ENCODE measurements at places on chromosomes 1 and 21. TPM values are rescaled to one million over a fixed set of nuclear protein-coding genes. Genes with fewer than 3 reads are reported as not detected.

GRCh38 chr1:205326812-205327466 lies 5.4 kb upstream of the NUAK2 start:
- DNase-seq, result no peak

DNA sequence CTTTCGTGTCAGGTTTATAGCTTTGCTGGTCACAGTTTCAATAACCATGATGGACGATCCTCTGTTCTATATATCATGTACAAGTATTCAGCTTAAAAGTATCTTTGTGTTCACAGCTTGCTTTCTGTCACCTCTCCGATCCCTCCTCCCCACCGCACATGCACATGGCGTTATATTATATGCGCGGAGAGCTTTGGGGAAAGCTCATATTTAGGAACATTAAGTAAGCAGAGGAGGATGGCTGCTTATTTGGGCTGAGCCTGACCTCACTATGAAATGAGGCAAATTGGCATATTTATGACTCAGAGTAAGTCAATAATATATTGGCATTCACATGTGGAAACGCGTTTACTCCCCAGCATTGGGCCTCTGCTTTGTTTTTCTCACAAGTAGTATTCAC lies 360.5 kb downstream of the HLX start:
- DNase-seq, result no peak

DNA sequence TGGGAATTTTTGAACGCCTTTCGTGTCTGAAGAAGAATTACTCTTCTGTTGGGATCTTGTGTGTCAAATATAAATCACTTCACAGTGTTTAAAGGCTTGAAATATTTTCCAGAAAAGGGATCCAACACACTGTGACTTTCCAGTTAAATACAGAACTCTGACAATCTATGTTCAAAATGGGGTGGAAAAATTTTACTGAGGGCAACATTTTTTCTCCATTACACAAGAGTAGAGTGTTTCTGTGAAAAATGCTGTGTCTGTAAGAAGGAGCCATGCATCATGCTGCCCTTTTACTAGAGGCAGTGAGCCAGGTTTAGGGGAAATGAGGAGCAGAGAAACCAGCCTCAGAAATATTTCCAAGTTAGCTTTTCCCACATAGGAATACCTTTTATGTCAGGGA lies 86.5 kb downstream of the VPS13D start:
- no peak for DNase-seq

- DNase-seq, result no peak
Observed at GRCh38 chr1:161177936-161178244, 583 bp upstream of the B4GALT3 start.

DNA sequence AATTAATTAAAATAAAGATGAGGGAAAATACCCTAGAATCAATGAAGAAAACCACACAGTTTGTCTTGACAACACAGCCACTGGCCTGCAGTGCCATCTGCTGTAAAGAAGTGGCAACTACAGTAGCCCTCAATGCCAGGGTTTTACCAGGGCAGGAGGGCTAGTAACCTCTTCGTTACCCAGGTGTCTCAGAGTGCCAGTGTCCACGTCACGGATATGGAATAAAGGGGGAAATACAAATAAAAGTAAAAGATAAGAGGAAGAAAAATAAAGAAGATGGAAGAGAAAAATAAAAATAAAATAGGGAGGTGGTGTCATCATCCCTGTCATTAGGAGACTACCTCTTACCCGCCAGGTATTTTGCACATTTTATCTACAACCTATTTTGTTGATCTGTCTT lies 14.2 kb upstream of the SLC44A3 start:
- DNase-seq, result no peak

DNA sequence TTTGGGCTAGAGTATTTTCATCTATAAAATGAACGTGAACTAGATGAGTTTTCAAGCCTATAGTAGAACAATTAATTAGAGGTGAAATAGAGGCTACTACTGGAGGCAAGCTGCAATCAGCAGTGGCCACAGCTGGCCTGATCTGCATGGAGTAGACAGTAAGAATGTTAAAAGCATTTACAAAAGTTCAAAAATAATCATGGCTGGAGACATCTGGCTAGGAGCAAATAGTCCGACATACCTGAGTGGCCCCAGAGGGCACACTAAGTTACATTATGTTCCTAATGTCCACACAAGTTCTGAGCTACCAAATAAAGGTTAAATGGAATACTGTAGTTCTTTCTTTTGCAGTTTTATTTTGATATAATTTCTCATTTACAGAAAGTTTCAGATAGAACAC lies 28.0 kb downstream of the MPZL1 start:
- DNase-seq, result no peak

- DNase-seq, result no peak
Observed at GRCh38 chr1:109827986-109828385, 64.3 kb upstream of the EPS8L3 start.

DNA sequence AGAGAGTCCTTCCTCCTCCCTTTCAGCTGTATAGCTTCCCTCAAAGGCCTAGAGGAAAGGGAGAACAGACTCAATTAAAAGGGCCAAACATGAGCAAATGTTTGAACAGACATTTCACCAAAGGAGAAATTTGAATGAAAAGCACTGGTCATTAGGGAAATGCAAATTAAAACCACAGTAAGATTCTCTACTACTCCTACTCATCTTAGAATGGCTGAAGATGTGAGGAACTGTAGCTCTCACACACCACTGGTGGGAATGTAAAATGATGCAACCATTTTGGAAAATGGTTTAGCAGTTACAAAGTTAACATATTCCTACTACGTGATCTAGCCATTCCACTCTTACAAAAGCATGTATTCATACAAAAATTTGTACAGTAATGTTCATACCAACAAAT lies 253.0 kb upstream of the HOOK1 start:
- no peak for DNase-seq

- DNase-seq, result no peak
Observed at GRCh38 chr1:230948903-230949302, 29.8 kb downstream of the TTC13 start.

DNA sequence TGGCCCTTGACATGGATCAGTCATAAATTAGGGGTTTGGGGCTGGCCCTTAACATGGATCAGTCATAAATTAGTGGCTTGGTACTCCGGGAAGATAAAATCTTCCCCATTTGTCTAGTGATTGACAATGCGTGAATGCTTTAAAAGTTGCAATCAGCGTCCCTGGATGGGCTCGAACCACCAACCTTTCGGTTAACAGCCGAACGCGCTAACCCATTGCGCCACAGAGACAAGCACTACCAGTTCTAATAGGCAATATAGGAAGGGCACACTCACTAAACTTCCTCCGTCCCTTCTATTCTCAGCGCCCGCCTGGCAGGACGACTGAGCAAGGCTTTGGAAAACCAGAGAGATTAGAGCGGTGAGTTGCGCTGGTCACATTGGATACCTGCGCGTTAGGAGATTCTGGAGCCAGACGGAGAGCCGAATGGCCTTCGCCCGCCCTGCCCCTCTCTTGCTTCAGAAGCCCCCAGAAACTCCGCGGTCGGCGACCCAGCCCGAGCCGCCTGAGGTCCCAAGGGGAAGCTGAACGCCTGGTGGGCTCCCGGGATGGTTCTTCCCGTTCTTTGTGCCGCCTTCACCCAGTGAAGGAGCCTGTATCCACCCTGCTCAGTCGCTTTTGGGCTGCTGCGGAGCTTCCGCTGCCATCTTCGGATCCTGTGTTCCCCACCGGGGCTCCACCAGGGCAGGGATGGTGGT lies 235.9 kb downstream of the FAM72C start:
- DNase-seq, result peak; percentile 77

- DNase-seq, result no peak
Observed at GRCh38 chr1:41704196-41704595, 214.5 kb downstream of the HIVEP3 start.

GRCh38 chr1:56444960-56445646 lies 134.3 kb downstream of the PLPP3 start:
- DNase-seq, result no peak

GRCh38 chr1:43510621-43511020 lies 20.1 kb upstream of the PTPRF start:
- DNase-seq, result no peak

- no peak for DNase-seq
Observed at GRCh38 chr1:56824938-56825337, 5.7 kb upstream of the FYB2 start.

DNA sequence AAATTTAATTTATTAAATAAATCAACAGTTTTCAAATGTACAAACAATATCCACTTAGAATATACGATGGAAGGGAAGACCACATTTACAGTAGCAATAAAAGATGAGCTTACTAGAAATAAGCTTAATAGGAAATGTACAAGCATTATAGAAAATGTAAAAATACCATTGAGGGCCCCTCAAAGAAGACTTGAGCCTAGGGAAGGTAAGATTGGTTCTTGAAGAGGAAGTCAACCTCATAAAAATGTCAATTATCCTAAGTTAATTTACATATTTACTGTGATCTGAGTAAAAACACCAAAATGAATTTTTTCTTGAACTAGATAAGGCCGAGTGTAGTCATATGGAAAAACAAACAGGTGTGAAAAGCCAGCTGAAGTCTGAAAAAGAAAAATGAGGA lies 39.7 kb upstream of the TRIM67 start:
- DNase-seq, result no peak

DNA sequence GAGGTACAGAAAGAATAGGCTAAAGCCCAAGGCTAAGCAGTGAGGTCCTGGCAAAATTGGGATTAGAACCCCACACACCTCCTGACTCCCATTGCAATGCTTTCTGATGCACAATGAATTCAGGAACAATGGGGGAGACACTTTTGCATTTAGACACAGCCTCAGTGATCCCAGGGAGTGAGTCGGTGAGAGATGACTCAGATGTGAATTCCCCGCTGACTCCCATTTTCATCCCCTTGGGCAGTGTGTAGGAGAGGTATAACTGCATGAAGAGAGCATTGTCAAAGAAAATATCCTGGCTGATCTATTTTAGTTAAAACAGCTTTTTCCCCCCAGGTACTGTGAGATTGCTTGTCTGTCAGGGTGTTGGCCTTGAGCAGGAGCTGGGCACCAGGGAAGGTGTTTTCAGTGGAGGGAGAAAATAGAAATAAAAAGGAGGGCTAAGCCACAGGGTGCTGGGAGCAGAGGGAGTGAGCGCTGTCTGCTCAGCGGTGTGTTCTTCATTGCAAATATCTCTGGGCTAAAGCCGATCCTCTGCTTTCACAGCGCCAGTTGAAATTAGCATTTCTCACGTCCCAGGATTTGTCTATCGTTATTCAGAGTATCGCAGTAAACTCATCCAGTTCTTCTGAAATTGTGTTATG lies 247.7 kb upstream of the PTBP2 start:
- no peak for DNase-seq

DNA sequence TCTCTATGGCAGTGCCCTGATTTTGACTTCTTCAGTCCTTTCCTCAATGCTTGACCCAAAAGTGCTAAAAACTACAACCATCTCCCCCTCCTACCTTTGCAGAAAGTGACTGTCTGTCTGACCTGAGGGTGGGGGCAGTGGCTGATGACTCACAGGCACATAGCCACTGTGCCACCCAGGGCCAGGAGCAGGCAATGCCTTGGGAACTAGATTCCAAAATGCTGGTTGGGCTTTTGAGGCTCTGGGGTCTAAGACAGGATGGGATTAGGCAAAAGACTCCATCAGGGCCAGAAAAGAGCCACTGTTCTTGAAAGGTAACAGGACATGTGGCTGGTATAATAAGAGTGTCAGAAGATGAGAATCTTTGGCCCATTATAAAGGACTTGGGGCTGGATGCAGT lies 129.5 kb upstream of the KIAA0040 start:
- no peak for DNase-seq

DNA sequence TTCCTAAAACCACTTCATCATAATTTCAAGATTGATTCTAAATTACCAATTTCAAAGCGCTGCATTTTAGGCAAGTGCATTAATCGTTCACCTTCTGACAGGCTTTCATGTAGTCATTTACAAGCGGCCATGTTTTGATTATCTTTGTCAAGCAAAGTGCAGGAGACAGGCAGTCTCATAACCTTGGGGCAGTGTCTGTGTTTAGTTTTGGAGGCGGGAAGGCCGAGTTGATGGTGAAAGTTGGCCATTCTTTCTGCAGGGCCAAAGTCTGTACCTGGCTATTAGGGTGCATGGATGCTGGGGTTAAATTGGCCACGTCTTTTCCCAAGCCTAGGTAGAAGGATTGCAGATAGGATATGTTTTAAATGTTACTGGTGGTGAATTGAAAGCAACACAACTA lies 2.9 kb downstream of the AGPAT3 start:
- no peak for DNase-seq

S100A14 gene
- 27.0 TPM for polyA plus RNA-seq

GPR52 gene
- polyA plus RNA-seq, result not detected

OR2T35 gene
- not detected for polyA plus RNA-seq

HTR6 gene
- 2.5 TPM for polyA plus RNA-seq
